Dermis blood vessel endothelial cell (primary cell): ENCODE measurements at places on chromosomes 6 and 20.
A peak's percentile ranks its signal among the peaks of the same experiment; 100 is the strongest.

DNA sequence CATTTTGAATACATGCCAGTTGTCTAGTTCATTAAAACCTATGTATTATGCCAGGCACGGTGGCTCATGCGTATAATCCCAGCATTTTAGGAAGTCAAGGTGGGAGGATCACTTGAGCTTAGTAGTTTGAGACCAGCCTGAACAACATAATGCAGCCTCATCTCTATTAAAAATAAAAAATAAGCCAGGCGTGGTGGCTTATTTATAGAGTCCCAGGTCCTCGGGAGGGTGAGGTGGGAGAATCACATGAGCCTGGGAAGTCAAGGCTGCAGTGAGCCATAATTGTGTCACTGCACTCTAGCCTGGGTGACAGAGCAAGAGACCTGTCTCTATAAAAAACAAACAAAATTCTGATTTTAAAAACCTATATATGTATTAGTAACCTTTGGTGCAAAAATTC, 27.5 kb downstream of the ORC3 start:
- DNase-seq = no peak

GRCh38 chr6:127216810-127217789, 49.6 kb upstream of the RNF146 start:
- no peak for DNase-seq

GRCh38 chr6:161489626-161490306, 215.9 kb upstream of the AGPAT4 start:
- DNase-seq = peak; percentile 76

DNA sequence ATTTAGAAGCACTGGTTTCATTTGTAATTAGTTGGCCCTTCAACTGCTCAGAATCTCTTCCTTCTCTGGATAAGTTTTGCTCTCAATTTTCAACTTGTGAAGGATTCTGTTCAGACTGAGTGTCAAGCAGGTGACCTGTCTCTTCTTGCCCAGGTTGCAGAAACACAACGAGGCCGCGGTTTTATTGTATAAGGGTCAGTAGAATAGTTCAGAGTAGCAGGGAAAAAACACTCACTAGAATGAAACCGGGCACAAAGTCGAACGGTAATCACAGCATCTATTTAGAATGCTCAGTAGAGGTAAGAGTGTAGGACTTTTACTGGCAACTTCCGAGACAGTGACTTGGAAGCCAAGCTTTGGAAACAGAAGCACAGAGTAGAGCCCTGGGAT, 17.9 kb upstream of the GFOD1 start:
- DNase-seq = no peak

DNA sequence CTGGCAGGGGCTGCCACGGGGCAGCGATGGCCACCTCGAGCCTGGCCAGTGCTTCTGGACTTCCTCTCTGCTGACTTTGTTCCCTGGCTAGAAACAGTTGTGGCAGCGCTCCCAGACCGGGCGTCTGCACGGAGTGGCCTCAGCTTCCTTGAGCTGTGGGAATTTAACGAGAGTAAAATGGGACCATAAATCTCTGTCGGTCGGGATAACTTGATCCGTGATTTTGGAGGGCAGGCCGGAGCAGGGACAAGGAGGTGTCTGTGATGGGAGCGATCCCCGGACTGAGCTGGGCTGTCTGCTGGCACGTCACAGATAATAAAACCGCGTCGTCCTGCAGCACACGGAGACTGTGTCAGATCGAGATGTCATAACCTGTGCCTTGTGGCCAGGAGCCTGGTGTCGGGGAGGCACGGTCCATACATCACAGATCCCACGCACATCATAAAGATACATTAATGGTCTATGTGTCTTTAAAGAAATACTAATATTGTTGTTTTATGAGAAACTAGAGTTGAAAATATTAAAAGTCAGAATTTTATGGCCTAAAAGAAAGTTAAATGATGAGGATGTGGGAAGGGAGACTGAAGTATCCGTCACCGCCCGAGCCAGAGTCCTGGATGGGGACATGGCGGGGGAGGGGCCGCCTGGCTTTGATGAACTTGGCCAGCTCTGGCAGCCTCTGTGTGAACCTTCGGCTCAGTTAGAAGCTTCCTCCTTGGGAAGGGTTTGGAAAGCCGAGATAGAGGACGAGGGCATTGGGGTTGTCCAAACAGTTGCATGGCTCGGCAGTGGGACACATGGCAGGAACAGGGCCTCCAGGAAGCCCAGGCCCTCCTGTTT, 6.5 kb upstream of the RBBP8NL start:
- no peak for DNase-seq

GRCh38 chr6:94733066-94733465, 844.3 kb upstream of the MANEA start:
- no peak for DNase-seq

DNA sequence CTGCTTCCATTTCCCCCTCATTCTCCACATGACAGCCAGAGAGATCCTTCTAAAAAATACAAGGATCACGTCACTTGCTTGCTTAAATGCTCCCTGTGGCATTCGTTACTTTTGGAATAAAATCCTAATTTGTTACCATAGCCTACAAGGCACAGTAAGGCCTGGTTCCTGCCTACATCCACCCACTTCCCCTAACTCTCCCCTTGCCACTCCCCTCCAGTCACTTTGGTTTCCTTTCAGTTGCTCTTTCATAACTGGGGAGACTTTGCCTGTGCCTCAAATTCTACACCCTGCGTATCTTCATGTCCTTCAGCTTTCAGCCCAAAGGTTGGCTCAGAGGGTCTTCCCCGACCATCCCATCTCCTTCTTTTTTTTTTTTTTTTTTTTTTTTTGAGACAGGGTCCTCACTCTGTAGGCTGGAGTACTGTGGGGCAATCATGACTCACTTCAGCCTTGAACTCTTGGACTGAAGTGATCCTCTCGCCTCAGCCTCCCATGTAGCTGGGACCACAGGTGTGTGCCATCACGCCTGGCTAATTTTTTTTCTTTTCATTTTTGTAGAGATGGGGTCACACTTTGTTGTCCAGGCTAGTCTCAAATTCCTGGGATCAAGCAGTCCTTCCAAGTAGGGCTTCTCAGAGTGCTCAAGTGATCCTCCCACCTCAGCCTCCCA, 12.5 kb downstream of the ID1 start:
- DNase-seq = no peak

- no peak for DNase-seq
Measured at GRCh38 chr20:13420625-13421024, 199.6 kb downstream of the ISM1 start.

DNA sequence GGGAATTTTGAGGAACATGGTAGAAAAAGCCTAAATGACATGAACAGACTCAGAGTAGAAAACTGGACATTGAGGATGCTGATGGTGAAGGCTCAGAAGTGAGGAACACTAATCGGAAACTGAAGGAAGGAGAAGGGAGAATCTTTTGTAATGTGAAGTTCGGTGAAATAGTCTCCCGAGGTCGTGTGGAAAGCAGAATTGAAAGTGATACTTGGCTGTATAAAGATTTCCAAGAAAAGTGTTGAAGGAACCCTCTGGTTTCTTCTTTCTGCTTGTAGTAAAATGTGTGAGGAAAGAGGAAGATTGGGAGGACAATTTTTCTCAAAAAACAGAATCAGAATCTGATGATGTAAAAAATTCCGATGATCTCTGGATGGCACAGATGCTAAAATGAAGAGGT, 115.4 kb downstream of the LAMP5 start:
- DNase-seq = no peak

DNA sequence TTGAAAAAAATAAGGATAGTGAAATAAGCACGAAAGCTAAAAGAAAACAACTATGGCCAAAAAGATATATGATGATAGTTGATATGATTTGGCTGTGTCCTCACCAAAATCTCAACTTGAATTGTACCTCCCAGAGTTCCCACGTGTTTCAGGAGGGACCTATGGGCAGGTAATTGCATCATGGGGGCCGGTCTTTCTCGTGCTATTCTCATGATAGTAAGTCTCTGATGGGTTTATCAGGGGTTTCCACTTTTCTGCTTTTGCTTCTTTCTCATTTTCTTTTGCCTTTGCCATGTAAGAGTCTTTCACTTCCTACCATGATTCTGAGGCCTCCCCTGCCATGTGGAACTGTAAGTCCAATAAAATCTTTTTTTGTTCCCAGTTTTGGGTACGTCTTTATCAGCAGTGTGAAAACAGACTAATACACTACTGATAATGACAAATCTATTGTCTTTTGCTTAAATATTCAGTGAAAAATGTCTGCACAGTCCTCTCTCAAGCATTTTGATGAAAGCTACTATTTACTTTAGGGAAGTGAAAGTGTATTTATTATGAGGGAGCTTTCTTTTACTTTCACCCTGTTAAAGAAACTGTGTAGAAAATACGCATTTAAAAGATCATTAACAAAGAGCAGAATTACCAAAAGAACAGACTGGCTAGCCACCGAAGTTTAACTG, 389.1 kb downstream of the HTR1B start:
- DNase-seq = no peak

DNA sequence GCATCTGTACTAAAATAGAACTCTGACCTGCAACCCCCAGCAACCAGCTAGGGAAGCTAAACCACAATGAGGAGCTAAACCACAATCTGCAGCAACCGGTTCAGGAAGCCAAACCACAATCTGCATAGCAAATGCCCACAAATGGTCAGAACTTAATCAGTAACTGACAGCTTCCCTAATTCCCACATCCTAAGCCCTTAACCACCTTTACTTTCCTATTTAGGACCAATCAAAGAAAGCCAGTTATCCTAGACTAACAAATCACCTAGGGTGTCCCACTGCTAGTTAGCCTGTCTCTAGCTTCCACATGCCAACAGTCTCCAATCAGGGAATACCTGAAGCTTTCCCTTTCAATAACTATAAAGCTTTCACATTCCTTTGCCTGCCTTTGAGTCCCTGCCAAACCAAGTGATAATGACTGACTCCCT, 424.6 kb upstream of the PTCHD4 start:
- no peak for DNase-seq

GRCh38 chr20:4371623-4372251, 350.0 kb upstream of the PRND start:
- no peak for DNase-seq

GRCh38 chr20:16459019-16459700, 114.1 kb downstream of the KIF16B start:
- DNase-seq = peak; percentile 27

DNA sequence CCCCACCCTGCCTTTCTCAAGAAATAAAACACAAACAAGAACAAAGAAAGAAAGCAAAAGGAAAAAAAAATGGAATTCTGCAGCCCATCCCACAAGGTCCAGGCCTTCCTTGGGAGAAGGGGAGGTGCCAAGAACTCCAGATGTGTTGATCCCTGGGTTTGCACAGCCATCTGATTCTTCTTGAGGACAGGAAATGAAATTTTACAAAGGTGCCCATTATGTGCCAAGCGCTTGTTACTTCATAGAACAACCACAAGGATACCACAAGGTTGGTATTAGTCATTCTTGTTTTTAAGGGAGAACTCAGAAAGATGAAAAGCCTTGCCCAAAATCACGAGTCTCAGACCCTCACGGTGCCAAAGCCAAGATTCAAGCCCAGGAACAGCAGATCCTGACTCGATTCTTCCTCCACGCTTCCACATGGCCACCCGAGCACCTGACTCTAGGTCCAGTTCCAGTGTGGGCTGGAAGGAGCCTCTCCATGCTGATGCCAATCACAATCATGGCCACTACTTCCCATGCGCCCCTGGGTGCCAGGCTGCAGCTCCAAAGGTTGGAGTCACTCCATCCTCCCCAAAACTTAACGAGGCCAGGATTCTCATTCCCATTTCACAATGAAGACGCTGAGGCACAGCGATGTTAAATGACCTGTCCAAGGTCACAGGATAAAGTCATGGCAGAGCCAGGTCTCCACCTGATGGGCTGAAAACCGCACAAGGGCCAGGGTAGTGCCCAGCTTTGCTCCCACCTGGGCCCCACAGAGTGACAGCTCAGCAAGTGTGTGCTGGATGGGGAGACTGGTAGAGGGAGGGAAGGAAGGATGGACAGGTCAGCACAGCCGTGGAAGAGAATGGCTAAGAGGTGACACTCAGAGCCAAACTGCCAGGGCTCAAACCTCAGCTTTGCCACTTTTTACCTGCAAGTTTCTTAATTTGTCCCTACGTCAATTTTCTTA, 66.7 kb upstream of the TOP1 start:
- DNase-seq = no peak
